Calu3 (cell line): ENCODE measurements at places on chromosomes 5 and 9. TPM values are rescaled to one million over a fixed set of nuclear protein-coding genes. Genes with fewer than 3 reads are reported as not detected.

SNCB gene
- total RNA-seq = not detected in 2 replicates

CEMIP2 gene
- 89.0 and 122 TPM in 2 replicates for total RNA-seq

AQP3 gene
- total RNA-seq = 4.6 and 10.4 TPM in 2 replicates

FBXL7 gene
- not detected in 2 replicates for total RNA-seq

CAMK2A gene
- not detected in 2 replicates for total RNA-seq

C9 gene
- not detected in 2 replicates for total RNA-seq

HABP4 gene
- total RNA-seq = 9.8 and 11.6 TPM in 2 replicates

GRCh38 chr9:134200730-134201129 is 36.4 kb upstream of the RNU6ATAC start:
- H3K36me3 ChIP-seq = no peaks in the 10 kb centered on the region
- no peak for DNase-seq
- no peak overlapping the region for H3K27ac ChIP-seq
- H3K4me1 ChIP-seq = peaks cover 9% of the 10 kb centered on the region
- no peak overlapping the region for H3K4me3 ChIP-seq

GRCh38 chr5:106189121-106189809 is 1481.5 kb downstream of the EFNA5 start:
- no peaks in the 10 kb centered on the region for H3K4me1 ChIP-seq
- no peaks in the 10 kb centered on the region for H3K27me3 ChIP-seq
- no peak overlapping the region for H3K27ac ChIP-seq
- no peak for DNase-seq
- H3K36me3 ChIP-seq = no peaks in the 10 kb centered on the region
- no peak overlapping the region for H3K4me3 ChIP-seq

- H3K27me3 ChIP-seq = no peaks in the 10 kb centered on the region
- no peak overlapping the region for H3K27ac ChIP-seq
- no peaks in the 10 kb centered on the region for H3K36me3 ChIP-seq
- no peaks in the 10 kb centered on the region for H3K4me1 ChIP-seq
- no peak for DNase-seq
- H3K4me3 ChIP-seq = no peak overlapping the region
Measured at GRCh38 chr5:138631096-138631928, 56.1 kb upstream of the HSPA9 start.

DNA sequence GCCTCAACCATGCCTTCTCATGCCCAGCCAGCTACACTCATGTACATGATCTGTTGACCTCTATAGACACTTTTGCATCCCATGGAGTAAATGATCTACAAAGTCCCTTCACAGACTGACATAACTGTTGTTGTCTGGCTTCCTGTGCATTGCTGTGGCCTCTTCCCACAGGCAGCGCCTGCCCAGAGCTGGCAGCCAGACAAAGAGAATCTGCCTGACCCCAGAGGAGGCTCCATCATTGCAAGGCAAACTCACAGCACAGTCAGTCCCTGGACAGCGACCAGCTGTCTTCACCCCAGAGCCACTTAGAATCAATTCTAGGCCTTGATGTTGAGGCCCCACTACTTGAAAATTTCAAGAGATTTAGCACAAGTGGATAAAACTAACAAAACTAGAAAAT is 65.5 kb downstream of the INSYN2B start:
- no peak overlapping the region for H3K27ac ChIP-seq
- H3K4me1 ChIP-seq = no peaks in the 10 kb centered on the region
- H3K36me3 ChIP-seq = no peaks in the 10 kb centered on the region
- peaks cover 57% of the 10 kb centered on the region for H3K27me3 ChIP-seq
- no peak for DNase-seq

DNA sequence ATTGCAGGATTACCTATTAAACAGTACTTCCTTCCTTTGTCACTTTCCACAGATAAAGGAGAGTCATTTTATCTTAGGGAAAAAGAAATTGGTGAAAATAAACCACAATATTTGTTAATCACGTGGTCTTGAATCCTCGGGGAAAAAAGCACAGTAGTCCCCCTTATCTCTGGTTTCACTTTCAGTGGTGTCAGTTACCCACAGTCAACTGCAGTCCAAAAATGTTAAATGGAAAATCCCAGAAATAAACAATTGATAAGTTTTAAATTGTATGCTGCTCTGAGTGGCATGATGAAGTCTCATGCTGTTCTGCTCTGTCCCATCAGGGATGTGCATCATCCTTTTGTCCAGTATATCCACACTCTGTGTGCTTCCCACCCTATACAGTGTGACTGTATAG is 405.2 kb upstream of the MPDZ start:
- H3K4me1 ChIP-seq = peaks cover 6% of the 10 kb centered on the region
- H3K36me3 ChIP-seq = no peaks in the 10 kb centered on the region
- H3K27me3 ChIP-seq = no peaks in the 10 kb centered on the region
- no peak overlapping the region for H3K27ac ChIP-seq

DNA sequence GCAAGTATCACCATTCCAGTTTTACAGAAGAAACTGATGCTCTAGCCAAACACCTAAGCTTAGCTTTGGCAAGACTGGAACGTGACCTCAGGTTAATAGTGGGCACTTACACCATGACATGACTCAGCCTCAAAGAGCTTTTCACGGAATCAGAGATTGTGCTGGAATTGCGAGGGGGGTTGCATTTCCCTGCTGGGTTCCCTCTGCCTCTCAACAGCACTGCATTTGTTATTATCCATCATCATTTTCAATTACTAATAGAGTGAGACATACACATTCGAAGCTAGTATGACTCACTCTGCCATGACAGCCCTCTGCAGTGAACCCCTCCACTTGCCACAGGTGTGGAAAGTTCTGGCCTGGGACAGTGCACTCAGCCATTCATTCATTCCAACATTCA is 8.0 kb downstream of the SPOCK1 start:
- no peaks in the 10 kb centered on the region for H3K36me3 ChIP-seq
- H3K4me3 ChIP-seq = no peak overlapping the region
- peaks cover 80% of the 10 kb centered on the region for H3K27me3 ChIP-seq
- DNase-seq = no peak
- no peak overlapping the region for H3K27ac ChIP-seq
- no peaks in the 10 kb centered on the region for H3K4me1 ChIP-seq

DNA sequence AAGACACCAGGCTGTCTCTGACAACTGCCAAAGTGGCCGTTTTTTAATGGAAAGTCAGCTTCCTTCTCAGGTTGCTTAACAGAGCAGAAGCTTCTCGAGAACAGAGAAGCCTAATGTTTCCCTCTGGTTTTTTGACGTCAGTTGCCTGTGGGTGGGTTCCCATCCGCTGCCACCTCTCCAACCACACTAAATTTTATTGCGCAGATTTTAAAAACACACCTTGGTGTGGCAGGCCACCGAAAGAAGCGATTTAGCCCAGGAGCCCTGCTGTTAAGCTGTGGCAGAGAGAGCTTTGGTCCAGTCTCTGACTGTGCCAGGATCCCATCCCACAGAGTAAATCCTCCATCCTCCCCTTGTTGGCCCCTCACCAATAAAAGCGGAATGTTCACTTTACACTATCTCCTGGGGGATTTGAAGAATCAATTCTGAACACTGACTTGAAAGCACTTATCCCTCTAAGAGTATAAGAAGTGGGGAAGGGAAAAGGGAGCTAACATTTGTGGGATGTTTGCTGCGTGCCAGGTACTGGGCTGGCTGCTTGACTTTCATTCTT is 181.6 kb downstream of the AOPEP start:
- DNase-seq = no peak
- no peaks in the 10 kb centered on the region for H3K27me3 ChIP-seq
- peaks cover 48% of the 10 kb centered on the region for H3K4me1 ChIP-seq
